ENCODE measurements at places on chromosomes 12 and 14.

GRCh38 chr12:14714437-14714836, 18.0 kb upstream of the GUCY2C start:
- DNase-seq: no peak

- DNase-seq: no peak
These were observed 6.1 kb downstream of the SPRING1 start for GRCh38 chr12:116731801-116732200.

- no peak for DNase-seq
These were observed 13.1 kb downstream of the EMP1 start for GRCh38 chr12:13209436-13210235.

GRCh38 chr14:56059054-56059453, 59.2 kb upstream of the PELI2 start:
- DNase-seq: no peak

GRCh38 chr12:56687223-56688128, 608 bp downstream of the PTGES3 start:
- peak; percentile 46 for DNase-seq

- no peak for DNase-seq
These were observed 56.1 kb downstream of the DAAM1 start for GRCh38 chr14:59244581-59244980.

DNA sequence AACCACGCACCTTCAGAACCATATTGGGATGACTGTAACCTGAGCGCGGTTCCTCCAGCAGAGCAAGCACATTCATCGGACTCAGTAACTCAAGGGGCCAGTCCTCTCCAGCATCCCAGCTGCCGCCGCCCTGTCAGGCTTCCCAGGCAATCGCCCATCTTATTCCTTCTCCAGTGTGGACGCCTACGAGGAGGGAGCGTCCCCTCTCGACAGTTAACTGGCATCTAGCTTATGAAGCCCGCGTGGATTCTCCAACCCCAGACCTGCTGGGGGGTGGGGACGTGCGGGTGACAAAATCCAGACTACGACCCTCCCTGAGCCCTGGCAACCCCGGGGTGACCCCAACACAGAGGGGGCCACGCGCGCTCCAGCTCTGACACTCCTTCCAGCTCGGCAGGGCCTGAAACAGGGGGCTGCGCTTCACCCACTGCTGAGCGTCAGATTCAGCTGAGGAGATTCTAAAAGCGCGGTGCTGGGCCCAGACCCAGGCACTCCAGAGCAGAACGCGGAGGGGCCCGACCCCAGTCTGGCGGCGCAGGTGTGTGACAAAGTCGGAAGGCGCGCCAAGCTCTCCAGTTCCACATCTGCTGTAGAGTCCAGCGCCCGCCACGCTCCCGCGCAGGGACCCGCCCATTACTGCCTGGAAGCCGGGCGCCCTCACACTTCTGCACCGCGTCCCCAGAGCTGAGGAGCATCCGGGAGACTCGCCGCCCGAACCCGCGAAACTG, 43.9 kb upstream of the ESR2 start:
- peak; percentile 55 for DNase-seq

GRCh38 chr14:63727231-63727735, 582 bp downstream of the SGPP1 start:
- peak; percentile 82 for DNase-seq

DNA sequence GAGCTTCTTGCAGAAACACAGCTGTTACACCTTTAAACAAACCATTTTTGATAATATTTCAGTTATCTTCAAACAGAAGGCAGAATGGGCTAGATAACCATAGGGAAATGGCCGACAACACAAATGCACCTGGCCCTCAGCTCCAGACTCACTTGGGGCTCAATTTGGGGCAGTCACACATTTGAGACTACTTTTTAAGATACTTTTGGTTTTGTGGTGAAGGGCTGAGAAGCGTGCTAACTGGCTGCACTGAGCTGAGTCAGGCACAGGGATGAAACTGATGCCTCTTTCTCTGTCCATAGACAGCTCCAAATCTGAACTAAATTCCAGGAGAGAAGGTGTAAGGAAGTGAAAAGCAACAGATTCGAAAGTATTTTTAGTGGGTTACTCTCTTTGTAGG, 18.5 kb upstream of the GRIP1 start:
- DNase-seq: no peak

DNA sequence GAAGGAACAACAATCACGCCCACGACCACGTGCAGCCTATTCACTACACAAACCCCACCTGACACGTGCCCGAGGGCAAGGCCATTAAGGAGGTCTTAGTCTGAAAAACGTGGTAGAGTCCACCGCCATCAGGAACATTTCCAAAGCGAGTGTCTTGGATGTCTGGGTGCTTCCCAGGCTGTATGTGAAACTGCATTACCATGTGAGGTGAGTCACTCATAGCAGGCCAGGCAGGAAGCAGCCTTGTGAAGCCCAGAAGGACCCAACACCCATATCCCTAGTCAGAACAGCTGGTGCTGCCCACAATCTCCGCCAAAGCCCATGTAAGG, 3.3 kb upstream of the KRT79 start:
- DNase-seq: peak; percentile 81

- DNase-seq: no peak
These were observed 124.3 kb downstream of the AACS start for GRCh38 chr12:125189502-125189901.

GRCh38 chr14:105058521-105059034, 6.7 kb downstream of the GPR132 start:
- DNase-seq: no peak

DNA sequence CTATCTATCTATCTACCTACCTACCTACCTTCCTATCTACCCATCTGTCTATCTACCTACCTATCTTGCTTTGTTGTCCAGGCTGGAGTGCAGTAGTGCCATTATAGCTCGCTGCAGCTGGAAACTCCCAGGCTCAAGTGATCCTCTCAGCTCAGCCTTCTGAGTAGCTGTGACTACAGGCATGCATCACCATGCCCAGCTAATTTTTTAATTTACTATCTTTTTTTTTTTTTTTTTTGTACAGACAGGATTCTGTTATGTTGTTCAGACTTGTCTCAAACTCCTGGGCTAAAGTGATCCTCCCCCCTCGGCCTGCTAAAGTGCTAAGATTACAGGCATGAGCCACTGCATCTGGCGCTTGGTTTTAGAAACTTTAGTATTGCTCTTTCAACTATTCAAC, 762.4 kb downstream of the SLC6A15 start:
- DNase-seq: no peak

DNA sequence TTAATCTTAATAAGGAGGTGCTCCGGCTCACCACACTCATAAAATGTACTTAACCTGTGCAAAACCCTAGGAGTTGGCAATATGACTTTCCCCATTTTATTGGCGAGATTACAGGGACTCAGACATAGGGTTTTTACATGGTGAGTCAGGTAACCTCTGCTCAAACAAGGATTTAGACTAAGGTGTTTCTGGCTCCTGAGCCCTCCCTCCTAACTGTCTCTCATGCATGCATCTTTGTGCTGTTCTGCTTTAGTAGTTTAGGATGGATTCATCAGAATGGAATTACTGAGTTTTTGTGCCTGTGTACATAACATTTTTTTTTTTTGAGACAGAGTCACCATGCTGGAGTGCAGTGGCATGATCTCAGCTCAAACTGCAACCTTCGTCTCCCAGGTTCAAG, 993.3 kb upstream of the TMEM132C start:
- DNase-seq: no peak

DNA sequence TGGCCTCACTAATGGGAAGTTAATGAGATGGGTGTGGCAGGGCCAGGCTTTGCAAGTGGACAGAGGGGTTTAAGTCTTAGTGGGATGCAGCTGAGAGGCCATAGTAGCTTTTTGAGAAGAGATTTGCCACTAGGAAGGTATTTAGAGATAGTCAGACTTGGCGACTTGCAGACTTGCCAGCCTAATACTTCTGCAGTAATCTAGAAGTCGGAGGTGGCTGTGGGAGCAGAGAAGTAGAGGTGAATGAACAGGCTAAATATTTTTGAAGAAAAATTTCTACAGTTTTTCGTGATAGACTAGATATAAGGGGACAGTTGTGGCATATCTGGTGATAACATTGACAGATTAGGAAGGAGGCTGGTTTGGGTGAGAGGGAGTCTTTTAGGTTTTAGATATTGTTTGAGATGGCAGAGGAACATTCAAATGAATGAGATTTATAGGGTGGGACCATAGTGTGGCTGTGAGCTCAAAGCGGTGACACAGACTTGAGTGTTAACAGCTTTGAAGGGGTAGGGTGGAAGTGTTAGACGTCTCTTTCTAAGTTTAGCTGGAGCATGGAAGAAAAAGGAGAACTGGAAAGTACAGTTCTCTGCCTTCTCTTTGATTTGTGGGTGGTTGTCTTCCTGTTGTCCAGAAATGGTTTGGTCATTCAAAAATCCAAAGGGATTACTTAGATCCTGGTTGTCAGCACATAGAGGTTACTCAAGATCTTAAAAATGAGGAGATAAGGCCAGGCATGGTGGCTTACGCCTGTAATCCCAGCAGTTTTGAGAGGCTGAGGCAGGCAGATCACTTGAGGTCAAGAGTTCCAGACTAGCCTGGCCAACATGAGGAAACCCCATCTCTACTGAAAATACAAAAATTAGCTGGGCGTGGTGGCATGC, 44.9 kb downstream of the MAPKAPK5 start:
- DNase-seq: no peak

DNA sequence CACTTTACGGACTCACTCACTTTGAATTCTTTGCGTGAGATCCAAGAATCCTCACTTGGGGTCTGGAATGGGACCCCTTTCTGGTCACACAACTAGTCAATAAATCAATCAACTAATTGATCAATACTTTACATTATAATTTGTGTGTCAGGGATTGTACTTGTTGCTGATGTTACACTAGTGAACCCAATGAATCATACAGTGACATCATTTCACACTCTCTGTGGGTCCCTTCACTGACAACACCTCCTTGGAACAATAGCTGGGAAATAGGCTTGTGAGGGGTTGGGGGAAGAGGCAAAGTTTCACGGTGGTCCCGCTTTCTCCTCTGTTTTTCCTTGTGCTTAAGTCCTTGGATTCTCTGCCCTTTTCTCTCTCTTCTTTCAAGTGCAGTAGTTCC, 35.0 kb downstream of the TPH2 start:
- DNase-seq: no peak

DNA sequence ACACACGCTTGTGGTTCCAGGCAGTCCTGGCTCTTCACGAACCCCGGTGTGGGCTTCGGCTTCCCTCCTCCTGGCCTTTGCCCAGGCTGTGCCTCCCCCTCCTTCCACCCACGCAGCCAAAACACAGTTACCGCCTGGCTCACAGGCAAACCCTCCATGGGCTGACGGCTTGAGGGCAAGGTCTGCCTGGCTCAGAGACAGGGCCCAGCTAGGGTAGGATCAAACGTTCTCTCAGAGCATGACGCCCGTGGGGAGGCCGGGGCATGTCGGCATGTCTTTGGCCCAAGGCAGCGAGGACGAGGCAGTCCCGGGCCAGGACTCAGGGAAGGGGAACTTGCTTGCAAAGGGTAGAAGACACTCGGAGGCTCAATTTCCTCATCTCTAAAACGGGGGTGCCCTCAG, 2.1 kb downstream of the SLC25A47 start:
- DNase-seq: no peak
